Upper lobe of left lung (tissue), 6 donors: ENCODE measurements at places on chromosomes 4 and X. TPM values are rescaled to one million over a fixed set of nuclear protein-coding genes. Genes with fewer than 3 reads are reported as not detected.
A peak's percentile ranks its signal among the peaks of the same experiment; 100 is the strongest.

Gene CXCL8
- 9.0 TPM for total RNA-seq

Gene MAGIX
- total RNA-seq = 7.3 TPM

GRCh38 chrX:25049357-25049756 lies 33.6 kb upstream of the ARX start:
- H3K27me3 ChIP-seq = no peaks in the 10 kb centered on the region
- H3K4me3 ChIP-seq = no peak overlapping the region
- H3K27ac ChIP-seq = no peak overlapping the region
- no peaks in the 10 kb centered on the region for H3K36me3 ChIP-seq
- DNase-seq = no peak

GRCh38 chr4:14856062-14856933 lies 146.0 kb upstream of the CPEB2 start:
- peak; percentile 89 for DNase-seq
- H3K36me3 ChIP-seq = no peaks in the 10 kb centered on the region
- peaks cover 18% of the 10 kb centered on the region for H3K4me1 ChIP-seq
- H3K4me3 ChIP-seq = no peak overlapping the region
- H3K27me3 ChIP-seq = no peaks in the 10 kb centered on the region
- H3K27ac ChIP-seq = peak overlapping the region; percentile 63
